ENCODE measurements at places on chromosomes 4 and X.

- DNase-seq = peak; percentile 9
These were observed 175.5 kb downstream of the DHRSX start for GRCh38 chrX:2325076-2325784.

- no peak for DNase-seq
These were observed 113.9 kb upstream of the ANXA3 start for GRCh38 chr4:78437608-78438088.

- no peak for DNase-seq
These were observed 31.9 kb upstream of the RASGEF1B start for GRCh38 chr4:81503586-81503985.

DNA sequence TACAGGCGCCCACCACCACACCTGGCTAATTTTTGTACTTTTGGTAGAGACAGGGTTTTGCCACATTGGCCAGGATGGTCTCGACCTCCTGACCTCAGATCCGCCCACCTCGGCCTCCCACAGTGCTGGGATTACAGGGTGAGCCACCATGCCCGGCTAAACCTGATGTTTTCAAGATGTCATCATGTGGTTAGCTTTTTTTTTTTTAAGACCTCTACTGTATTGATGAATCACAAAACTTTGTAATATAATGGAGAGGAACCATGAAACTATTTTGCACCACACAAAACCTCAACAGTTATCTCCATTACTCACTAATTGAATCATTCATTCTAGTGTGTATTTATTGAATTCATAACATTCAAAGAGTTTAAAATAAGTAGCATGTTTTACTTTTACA is 94.7 kb upstream of the NEIL3 start:
- no peak for DNase-seq

- no peak for DNase-seq
These were observed 950.9 kb upstream of the NDST4 start for GRCh38 chr4:116064331-116064730.

- no peak for DNase-seq
These were observed 83.5 kb upstream of the PLAC1 start for GRCh38 chrX:134741746-134742145.

- DNase-seq = no peak
These were observed 217.3 kb downstream of the MID1IP1 start for GRCh38 chrX:39018541-39018940.

DNA sequence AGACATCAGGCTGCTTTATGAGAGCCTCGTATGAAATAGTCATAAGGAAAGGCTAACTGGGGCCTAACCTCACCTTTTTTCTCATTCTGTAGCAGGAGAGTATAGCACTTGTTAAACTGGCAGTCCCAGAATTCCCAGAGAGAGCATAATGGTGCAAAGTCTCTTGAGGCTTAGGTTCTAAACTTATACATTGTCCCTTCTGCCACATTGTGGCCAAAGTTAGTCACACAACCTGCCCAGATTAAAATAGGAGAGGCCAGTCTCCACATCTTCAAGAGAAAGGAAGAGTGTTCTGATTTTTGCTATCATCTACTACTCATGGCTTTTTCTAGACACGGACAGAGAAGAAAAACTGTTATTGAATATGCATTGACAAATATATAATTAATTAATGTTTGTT is 1588.9 kb upstream of the PCDH7 start:
- DNase-seq = no peak

DNA sequence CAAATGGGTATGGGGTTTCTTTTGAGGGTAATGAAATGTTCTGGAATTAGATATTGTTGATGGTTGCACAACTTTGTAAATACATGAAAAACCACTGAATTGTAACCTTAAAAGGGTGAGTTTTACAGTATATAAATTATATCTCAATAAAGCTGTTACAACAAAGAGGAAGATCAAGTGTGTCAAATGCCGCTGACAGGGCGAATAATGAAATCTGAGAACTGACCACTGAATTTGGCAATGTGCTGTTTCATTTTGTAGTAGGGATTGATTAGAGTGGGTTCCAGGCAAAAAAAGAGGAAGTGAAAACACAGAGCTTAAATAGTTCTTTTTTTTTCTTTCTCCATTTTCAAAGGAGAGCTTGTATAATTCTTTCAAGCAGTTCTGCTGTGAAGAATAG is 161.1 kb upstream of the NAP1L5 start:
- no peak for DNase-seq

- no peak for DNase-seq
These were observed 83.0 kb upstream of the CBR4 start for GRCh38 chr4:169092889-169093522.

DNA sequence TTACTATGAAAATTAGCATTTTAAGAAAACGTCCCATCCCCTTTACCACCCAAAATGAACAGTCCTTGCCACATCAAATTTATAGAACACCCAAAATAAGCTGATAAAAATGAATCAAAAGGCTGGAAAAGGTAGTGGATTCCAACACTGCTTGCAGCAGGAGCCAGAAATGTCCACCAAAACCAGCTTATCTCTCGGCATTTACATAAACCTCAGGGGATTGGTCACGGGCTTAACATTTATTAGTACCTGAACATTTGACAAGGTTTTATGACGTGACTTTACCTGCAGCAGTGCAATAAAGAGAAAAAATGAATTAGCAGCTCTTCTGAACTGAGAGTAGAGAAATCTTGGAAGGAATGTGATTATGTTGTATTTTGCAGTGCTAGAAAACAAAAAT is 31.6 kb downstream of the ATP8A1 start:
- DNase-seq = no peak

DNA sequence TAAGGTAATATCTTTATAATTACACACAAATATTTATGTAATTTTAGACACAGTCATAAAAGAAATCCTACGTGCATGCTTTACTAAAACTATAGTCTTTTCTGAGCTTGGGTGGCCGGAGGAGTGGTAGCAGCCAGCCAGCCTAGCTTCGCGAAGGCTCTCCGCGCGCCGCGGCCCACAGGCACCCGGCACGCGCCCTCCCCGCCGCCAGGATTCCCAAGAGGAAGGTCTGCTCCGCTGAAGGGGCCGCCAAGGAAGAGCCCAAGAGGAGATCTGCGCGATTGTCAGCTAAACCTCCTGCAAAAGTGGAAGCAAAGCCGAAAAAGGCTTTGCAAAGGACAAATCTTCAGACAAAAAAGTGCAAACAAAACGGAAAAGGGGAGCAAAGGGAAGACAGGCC is 8.7 kb upstream of the PJA1 start:
- no peak for DNase-seq

Data from stimulated activated CD4-positive, alpha-beta T cell treated with anti-CD3 and anti-CD28 coated beads, Interleukin-1b, Interleukin-23, amount 100 ng/mL, for 24 hours (primary cell).